Activated CD8-positive, alpha-beta memory T cell treated with anti-CD3 and anti-CD28 coated beads, Interleukin-2, amount 10 ng/mL, durations not matched to agents 7 days and 5 days (primary cell): ENCODE measurements at places on chromosomes 6 and 20.

DNA sequence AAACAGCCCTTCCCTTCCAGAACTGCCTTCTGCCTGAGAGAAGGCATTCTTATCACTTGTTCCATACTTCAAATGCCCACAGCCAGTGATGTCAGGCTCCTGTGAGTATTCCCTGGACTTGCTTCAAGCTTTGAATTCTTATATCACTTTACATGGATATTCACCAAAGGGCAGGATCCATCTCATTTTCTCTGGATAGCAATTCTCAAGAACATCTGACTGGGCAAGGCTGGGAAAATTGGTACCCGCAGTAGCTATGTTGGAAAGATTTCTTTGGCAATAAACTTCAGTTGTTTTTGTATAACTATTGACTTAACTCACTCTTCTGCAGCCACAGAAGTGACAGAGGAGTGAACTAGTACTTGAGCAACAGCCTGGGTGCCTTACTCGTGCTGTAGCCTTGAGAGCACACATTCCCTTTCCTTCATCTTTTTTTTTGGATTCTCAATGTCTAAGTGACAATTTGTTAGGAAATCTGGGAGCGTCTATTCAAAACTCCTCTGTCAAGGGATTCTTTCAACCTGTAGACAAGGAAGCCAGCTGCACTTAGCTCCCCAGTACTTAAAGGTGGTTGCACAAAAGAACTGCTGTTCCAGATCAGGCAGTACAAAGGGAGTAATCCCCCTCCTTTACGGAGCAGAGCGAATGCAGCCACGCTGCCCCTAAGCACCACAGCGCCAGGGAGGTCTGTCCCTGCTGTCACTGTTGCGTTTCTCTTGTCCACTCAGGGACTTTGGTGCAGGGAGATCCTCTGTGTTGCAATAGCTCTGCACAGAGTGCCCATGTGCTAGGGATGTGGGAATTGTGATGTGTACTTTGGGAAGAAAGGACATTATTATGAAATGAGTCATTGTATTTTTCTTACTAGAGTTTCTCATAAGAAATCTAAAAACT is 69.6 kb downstream of the JAG1 start:
- H3K27ac ChIP-seq, result no peak overlapping the region
- H3K4me3 ChIP-seq, result no peak overlapping the region
- peaks cover 8% of the 10 kb centered on the region for H3K4me1 ChIP-seq
- no peak for DNase-seq
- no peaks in the 10 kb centered on the region for H3K27me3 ChIP-seq

DNA sequence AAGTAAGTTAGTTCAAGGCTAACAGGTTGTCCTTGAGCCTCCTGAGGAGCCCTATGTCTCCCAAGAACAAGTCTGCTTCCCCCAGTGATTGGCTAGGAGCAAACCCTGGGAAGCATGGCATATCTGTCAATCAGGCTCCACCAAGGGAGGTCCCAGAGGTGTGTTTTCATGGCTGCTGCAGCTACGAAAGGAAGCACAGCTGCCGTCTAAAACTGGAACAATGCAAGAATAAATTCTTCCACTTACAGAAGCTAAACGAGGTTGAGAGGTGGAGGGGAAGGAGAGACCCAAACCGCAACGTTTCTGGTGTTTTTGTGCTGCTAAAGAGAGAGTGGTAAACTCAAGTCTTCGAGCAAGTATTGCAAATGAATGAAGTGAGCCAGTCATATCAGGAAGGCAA is 4.9 kb upstream of the PTGIS start:
- H3K27me3 ChIP-seq, result peaks cover 26% of the 10 kb centered on the region
- H3K36me3 ChIP-seq, result peaks cover 9% of the 10 kb centered on the region
- H3K4me3 ChIP-seq, result peak overlapping the region; percentile 50
- peak overlapping the region; percentile 90 for H3K27ac ChIP-seq
- peaks cover 49% of the 10 kb centered on the region for H3K4me1 ChIP-seq

- no peaks in the 10 kb centered on the region for H3K27me3 ChIP-seq
- no peak overlapping the region for H3K4me3 ChIP-seq
- DNase-seq, result no peak
Observed at GRCh38 chr6:21501815-21502214, 91.7 kb upstream of the SOX4 start.

- H3K36me3 ChIP-seq, result no peaks in the 10 kb centered on the region
- no peak overlapping the region for H3K27ac ChIP-seq
- H3K4me3 ChIP-seq, result no peak overlapping the region
- no peaks in the 10 kb centered on the region for H3K4me1 ChIP-seq
Observed at GRCh38 chr20:61938839-61939690, 126.6 kb downstream of the TAF4 start.

GRCh38 chr6:47766445-47766844 is 15.4 kb upstream of the OPN5 start:
- H3K27ac ChIP-seq, result no peak overlapping the region
- no peak for DNase-seq
- H3K36me3 ChIP-seq, result no peaks in the 10 kb centered on the region
- no peaks in the 10 kb centered on the region for H3K4me1 ChIP-seq
